ENCODE measurements at places on chromosomes 3 and 15.

DNA sequence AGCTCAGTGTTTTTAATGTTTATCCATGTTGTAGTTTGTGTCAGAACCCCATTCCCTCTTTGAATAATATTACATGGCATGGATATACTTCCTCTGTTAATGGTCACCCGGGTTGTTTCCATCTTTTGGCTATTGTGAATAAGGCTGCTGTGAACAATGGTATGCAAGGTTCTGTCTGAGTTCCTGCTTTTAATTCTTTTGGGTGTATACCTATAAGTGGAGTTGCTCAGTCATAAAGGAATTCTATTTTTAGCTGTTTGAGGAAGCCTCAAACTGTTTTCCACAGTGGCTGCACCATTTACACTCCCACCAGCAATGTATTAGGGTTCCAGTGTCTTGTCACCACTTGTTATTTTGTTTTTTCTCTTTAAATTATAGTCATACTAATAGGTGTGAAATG, 99.6 kb downstream of the SLC25A26 start:
- no peak for DNase-seq

GRCh38 chr3:188861842-188862744, 309.7 kb upstream of the TPRG1 start:
- DNase-seq: no peak

DNA sequence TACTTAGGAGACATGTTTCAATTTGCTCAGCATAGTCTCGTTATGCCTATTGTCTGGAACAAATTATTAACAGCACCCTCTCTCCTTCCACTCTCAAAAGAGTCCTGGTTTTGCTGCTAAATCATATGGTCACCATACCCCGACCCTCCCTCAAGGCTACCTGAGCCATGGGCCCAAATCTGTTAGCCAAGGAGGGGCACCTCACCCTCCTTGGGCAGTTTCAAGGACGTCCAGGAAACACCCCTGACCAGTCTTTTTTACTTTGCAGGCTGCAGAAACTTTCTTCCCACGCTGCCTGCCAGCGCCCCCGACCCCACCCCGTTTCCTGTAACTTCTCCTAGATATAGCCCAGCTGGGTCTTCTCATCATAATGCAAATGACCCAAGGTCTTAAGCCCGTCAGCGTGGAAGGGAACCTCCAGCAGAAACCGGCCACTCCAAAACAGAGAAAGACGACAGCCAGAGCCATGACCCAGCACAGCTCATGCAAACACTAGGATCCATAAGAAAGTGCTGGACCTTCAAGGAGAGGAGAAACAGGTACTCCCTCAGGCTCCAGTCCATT, 62.3 kb downstream of the ADCY5 start:
- DNase-seq: no peak

DNA sequence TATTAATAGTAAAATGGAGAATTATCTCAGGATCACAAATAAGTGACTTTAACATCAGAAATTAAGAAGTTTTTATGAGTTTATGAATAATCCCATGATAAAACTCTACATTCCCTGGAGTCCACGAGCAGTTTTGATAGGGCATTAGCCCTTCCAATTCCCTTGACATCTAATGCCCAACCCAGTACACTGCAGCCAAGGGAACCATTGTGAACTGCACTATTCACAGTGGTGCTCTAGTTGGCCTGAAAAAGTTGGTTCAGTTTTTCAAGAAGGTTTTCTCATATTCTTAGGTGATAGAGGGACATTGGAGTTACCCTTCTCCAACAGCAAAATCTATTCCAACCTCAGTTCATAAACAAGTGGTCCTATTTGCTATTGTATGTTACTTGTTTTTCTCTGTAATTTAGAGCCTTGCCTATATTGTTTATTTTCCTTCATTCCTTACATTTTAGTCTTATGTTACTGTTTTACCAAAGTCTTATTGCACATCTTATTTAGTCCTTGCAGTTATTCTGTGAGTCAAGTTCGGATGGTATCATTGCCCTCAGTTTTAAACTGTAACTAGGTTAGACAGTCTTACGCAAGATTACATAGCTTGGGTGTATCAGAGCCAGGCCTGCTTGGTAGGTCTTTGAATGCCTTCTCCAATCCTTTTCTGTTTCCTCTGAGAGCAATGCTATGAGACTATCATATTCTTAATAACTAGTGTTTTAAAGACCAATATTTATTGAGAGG, 57.9 kb upstream of the SAMMSON start:
- DNase-seq: no peak

DNA sequence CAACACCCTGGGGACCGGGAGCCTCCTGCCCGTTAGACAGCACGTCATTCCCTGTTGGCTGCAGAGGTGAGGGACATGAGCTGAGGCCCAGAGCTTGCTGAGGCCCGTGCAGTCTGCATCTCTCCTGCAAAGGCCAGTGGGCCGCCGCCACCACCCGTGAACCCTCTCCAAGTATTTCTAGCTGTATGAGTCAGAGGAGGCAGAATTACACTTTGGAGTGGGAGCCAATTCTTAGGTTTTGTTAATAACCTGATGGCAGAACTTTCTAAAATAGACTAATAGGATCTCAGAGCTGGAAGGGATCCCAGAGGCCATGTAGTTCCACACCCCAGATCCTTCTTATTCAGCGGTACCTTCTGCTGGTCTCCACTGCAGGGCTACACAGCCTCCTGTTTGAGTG, 335.2 kb upstream of the CTDSPL start:
- no peak for DNase-seq

DNA sequence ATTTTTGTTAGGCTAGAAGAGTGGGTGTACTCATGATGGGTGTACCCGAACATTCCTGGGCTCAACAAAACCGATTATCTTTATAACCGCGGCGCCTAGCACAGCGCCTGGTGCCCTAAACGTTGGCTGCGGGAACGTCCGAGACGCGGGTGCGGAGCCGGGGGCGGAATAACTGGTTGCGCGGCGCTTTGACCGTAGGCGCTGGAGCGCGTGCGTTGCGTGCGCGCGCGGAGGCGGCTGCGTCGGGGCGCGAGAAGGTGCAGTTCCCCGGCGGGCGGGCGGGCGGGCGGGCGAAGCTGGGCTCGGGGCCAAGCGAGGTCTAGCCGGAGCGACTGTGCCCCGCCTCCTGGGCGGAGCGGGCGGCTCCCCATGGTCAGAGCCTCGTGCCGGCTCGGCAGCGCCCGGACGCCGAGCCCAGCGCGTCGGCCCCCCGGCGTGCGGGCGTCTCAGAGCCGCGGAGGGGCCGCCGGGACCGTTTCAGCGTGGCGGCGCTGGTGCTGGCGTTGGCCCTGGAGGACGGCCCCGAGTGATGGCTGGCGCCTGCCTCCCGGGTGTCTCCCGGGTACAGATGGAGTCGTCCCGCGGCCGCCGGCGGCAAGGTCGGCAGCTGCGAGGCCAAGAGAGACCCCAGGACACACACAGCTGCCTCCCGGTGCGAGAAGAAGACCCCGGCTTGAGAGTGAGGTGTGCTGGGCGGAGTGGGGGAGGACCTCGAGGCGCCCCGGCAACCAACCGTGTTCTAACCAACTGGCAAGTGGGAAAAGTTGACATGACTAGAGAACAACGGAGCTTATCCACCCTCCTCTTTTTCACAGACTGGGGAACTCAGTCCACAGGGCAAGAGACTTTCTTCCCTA, at the start of gene PLAAT1:
TSS of gene PLAAT1 (plus strand) at position 373 of the 857 bp plus-strand sequence. CDS start 14,429 bp downstream, outside the sequence.
- peak; percentile 84 for DNase-seq

GRCh38 chr15:73951601-73952000, 25.3 kb downstream of the LOXL1 start:
- no peak for DNase-seq

DNA sequence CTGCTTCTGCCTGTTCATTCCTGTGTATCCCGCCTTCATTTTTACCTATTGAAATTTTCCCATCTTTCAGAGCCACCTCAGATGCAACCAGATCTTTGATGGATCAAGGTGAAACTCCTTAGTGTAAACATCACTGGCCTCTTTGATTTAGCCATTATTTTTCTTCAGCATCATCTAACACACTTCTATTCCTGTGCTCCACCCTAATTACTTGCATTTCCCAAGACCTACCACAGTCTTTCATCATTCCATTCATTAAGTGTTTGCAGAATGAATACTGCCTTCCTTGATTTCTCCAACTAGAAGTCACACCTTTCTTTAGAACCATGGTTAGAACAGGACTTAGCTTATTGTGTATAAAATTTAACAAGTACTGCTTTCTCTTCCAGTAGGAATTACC, 55.5 kb upstream of the SKIL start:
- DNase-seq: no peak

DNA sequence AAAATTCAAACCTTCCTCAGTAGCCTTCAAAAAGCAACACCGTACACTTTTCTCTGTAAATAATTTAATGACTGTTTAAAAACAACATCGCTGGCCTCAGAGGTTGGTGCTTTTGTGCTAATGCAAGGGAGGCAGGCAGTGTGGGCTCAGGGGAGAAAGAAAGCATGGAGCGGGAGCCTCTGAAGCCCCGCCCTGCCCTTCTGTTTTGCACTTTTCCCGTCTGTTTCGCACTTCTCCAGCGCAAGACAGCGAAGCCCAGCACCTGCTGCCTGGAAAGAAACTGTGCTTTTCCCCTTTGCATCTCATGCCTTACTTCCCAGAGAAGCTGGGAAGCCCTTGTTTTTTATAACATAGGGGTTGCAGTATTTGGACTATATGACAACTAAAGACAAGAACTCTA, 23.1 kb downstream of the TRPM1 start:
- no peak for DNase-seq

DNA sequence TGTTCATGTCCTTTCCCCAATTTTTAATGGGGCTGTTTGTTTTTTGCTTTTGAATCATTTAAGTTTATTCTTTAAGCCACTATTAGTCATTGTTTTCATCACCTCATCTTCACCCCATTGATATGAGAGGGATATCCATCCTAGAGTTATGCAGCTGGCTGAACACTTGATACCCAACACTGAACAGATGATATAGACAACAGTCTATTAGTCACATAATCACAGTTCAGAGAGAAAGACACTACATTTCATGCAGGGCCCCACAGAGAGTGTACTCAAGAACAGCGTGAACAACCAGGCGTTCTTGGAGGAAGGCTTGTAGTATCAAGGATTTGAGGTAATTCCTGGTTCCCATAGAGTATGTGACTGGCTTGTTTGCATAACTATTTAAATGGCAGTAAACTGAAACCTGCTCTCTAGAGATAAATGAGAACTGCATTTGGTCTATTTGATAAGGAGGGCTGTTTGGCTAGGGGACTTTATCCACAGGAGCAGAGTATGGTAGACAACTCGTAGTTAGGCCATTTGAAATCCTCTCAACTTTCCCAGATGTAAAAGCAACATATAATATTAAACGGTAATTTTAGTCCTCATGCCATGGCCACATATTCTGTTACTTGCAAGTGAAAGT, 618.7 kb downstream of the SI start:
- no peak for DNase-seq

DNA sequence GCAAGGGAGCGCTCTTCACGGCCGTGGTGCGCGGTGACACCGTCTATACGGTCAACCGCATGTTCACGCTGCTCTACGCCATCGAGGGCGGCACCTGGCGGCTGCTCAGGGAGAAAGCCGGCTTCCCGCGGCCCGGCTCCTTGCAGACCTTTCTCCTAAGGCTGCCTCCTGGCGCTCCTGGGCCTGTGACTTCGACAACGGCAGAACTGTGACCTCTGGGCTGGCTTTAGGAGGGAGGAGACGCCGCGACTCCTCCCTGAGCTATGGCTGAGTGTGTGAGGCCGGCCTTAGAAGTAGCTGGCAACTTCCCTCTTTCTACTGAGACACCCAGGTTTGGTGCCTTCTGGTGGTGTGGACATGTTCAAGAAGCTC, 1.4 kb downstream of the KBTBD13 start:
- DNase-seq: peak; percentile 64

DNA sequence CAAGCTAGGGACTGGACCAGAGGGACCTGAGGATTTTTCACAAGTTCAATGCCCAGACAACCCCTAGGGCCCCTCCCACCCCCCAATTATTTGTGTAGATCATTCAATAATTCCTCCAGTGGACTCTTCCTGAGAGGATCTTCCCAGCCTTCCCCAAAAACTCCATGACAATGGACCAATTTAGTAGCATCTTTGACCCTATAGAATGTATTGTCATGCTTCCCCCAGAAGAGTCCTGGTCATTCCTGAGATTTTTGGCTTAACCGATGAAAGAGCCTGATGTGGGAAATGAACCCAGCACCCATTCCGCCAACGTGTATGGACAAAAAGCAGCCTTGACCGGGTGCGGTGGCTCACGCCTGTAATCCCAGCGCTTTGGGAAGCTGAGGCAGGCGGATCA, 119.2 kb upstream of the RNF7 start:
- no peak for DNase-seq

GRCh38 chr3:25854635-25855034, 64.7 kb downstream of the OXSM start:
- no peak for DNase-seq

- no peak for DNase-seq
Measured at GRCh38 chr3:27827041-27827440, 104.9 kb upstream of the EOMES start.

DNA sequence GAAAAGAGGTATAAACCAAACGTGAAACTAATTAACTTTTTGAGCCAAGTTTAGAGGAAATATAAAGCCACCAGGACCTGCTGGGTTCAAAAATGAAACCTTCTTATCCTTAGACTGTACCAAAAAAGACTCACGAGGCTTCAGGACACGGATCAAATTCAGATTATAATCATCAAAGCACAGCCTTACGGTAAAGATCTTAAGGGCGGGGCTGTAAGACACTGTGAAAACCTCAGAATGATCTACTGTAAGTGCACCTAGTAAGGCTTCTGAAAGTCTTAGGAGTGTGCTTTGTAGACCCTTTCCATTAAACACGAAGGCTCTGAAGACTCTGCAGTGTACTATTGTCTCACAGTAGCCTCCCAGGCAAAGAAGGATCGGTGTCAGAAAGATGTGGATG, 26.8 kb downstream of the TARS3 start:
- no peak for DNase-seq

- peak; percentile 84 for DNase-seq
Measured at GRCh38 chr15:90184786-90185704, 16.1 kb upstream of the SEMA4B start.

DNA sequence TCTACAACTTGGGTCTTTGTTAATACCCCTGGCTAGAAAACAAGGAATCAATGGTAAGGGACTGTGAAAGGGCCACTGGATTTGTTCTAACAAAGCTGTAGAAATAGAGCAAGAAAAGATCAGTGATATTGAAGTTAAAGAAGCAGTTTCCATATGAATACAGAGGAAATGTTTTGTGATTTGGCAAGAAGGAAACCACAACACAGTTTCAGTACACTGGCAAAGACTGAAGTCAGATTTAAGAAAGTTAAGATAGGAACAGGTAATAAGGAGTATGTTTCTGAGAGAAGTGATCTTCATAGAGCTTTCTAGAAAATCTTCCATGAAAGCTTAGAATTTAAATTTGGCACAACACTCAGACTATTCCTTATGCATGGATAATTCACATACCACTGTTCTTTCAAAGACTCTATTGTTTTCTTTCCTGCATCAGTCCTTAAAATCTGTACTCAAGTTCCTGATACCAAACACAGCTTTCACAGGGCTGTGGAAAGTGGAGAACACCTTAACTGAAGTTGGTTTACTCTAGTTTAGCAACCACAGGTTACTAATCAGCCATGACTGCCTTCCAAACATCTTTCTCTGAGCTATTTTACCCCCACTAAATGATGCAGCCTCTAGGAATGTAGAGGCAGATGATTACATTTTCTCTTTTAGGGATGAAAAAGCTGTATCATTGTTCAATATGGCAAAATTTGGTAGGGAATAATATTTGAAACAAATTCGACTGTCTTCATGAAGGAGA, 32.4 kb upstream of the ALCAM start:
- no peak for DNase-seq

GRCh38 chr3:37492977-37493471, 318.6 kb upstream of the LRRFIP2 start:
- DNase-seq: no peak

GRCh38 chr15:52143873-52144272, 31.3 kb upstream of the BCL2L10 start:
- DNase-seq: no peak

- DNase-seq: no peak
Measured at GRCh38 chr3:170999737-171000242, 26.7 kb downstream of the SLC2A2 start.

GRCh38 chr3:114903213-114903612, 243.9 kb downstream of the ZBTB20 start:
- DNase-seq: no peak

Measured in nephron progenitor cell (in vitro differentiated cells).